D341Med (cell line): ENCODE measurements at places on chromosomes 13 and 19.
A peak's percentile ranks its signal among the peaks of the same experiment; 100 is the strongest.

- no peak for DNase-seq
Observed at GRCh38 chr13:21967871-21968270, 297.0 kb downstream of the FGF9 start.

GRCh38 chr19:49337267-49338022 lies 2.2 kb downstream of the CD37 start:
- peak; percentile 12 for DNase-seq

DNA sequence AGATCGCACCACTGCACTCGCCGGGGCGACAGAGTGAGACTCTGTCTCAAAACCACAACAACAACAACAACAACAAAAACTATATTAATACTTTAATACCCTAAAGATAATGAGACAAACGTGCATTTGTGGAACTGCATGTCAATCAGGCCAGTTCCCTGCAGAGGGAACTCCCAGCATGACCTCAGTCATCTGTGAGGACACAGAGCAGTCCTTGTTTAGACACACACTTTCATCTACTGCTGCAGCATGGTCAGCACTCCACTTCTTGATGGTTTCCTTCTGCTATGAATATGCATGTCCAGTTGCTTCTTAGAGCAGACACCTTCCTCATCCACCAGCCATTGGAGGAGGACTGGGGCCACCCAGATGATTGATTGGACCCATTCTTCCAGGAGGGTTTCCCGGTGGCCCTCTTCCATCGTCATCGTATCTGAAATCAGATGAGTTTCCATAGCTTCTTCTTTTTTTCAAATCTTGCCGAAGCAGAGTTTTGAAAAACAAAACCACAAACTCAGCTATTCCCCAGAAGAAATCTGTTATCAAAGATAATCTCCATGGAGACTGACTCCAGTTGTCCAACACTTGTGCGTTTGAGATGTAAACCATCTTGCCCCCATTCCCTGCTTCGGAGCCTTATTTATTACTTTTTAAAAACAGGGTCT lies 26.5 kb downstream of the ZNF607 start:
- DNase-seq: no peak

DNA sequence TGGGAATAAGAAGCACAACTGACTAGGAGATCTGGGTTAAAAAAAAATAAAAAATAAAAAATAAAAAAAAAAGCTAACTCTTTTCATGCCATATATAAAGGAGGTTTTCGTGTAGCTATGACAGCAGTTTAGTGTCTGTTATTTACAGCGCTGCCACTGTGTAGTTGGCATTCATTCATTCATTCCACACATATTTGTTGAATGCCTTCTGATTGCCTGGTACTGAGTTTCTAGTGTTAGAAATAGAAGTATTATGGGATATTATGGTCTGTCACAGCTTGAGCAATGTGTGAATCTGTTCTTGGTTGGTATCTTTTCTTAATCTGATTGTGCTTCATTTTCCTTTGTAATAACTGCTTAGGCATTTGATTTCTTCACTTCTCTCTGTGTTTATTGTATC lies 237.4 kb downstream of the NBEA start:
- no peak for DNase-seq

DNA sequence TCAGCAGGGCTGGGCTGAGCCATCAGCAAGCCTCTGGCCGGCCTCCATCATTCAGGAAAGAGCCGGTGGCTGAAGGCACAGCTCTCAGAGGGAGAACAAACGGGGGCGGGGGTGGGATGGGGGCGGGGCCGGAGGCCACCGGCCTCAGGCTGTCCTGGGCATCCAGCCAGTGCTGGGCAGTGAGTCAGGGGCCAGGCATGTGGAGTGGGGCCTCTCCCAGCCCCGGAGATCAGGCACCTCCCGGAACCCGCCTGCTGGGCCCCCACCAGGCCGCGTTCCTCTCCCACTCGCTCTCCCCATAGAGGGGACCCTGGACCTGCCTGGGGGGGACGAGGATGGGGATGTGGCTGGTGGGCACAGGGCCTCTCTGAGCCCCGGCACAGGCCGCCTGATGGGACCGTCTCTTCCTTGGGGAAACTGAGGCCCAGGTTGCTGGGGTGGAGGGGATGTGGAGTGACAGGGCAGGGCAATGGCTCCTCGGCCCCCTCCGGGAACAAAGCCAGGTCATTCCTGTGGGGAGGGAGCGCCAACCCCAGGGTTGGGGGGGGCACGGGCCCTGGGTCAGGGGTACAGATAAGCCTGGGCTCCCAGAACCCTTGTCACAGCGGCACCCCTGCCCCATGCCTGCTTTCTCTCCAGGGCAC lies 12.9 kb downstream of the SPC24 start:
- DNase-seq: no peak

GRCh38 chr13:46536341-46536740 lies 16.6 kb upstream of the LRCH1 start:
- DNase-seq: no peak

- no peak for DNase-seq
Observed at GRCh38 chr13:26442541-26442940, 114.9 kb upstream of the WASF3 start.

DNA sequence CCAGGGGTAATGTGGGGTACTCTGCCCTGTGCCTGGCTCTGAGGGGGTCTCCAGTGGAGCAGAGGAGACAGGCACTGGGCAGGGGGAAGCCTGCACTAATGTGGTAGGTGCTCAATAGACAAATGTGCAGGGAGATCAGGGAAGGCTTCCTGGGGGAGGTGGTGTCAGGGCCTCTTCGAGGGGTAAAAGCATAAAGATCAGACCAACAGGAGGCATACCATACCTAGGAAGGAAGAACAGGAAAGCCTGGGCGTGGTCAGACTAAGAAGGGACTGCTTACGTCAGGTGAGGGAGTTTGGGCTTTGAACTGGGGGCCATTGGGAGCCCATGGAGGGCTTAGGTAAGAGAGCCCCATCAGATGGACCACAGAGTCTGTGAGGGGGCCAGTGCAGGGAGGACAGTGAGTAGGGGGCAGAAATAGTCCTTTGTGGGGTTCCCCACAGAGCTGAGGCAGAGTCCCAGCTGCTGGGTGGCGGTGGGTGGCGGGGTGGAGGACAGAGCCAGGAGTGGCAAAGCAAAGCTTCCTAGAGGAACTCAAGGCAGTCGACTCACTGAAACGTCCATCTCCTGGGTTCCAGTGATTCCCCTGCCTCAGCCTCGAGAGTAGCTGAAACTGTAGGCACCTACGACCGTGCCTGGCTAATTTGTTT lies 8.8 kb downstream of the PRR36 start:
- DNase-seq: no peak

DNA sequence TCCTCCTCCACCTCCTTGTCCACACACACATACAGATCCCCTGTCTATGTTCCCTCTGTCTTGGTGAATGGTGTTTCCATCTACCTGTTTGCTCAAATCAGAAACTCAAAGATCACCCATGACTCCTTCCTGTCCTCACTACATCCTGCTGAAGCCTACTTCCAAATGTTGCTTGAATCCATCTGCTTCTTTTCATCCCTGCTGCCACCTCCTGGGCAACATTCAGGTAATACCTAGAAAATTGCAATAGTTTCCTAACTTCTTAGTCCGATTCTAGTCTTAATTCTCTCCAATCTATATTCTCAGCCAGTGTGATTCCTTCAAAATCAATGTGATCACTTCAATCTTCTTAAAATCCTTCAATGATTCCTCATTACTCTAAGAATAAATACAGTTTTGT lies 155.5 kb upstream of the STARD13 start:
- DNase-seq: peak; percentile 37

DNA sequence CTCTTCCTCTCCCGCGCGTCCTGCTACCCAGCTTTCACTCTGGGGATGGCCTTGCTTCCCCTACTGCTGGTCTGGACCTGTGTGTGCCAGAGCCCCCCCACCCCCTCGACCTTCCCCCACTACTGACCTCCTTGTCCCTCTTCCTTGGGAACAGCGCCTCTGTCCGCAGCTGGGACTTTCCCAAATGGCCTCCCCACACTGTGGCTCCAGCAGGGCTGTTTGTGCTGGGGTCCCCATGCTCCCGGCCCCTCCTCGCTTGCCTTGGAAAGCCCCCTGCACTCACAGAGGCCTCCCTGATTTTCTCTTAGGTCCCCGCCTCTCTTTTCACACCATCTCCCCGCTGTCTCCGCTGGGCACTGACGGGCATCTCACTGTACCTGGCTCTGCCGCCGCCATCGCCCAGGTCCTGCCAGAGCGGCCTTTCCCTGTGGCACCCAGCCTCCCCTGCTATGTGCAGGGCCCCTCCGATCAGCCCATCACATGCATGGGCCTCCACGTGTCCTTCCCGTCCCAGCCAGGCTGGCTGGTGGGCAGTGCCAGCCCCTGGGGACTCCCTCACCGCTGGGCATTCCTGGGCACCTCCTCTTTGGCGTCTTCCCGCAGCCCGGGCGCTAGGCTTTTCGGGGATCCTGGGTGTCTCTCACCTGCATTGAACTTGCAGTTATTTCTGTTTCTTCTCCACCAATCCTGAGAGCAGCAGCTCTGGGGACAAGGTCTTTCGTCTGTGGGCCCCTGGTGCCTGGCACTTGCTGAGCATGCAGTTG lies 118.7 kb downstream of the ATP11A start:
- DNase-seq: no peak

DNA sequence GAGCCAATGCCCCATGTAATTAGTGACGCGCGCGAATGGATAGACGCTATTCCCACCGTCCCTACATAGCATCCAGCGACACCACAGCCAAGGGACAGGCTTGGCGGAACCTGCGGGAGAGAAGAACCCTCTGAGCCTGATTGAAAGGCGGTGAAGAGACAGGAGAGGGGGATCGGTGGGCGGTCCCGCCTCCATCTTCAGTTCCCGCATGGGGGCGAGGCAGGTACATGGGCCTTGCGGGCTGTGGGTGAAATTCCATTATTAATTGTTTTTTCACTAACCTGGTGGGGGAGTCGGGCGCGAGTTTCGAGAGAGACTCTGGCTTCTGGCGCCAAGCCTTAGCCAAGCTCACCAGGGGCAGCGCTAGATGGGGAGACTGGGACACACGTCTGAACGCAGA lies 8.4 kb upstream of the TEX101 start:
- DNase-seq: no peak

DNA sequence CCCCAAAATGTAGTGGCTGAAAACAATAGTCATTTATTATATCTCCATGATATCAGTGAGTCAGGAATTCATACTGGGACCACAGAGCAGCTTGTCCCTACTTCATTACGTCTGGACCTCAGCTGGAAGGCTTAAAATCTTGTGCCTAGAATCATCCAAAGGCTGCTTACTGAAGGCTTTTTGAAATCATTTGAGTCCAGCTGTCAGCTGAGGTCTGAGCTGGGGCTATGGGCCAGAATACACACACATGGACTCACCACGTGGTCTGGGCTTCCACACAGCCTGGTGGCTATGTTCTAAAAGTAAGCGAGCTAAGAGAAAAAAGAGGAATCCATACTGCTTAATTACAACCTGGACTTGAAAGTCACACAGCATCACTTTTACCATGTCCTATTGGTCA lies 209.2 kb downstream of the KCTD12 start:
- DNase-seq: no peak

GRCh38 chr13:108426893-108427292 lies 157.4 kb downstream of the TNFSF13B start:
- no peak for DNase-seq

GRCh38 chr13:100440751-100441425 lies 147.7 kb downstream of the GGACT start:
- no peak for DNase-seq

DNA sequence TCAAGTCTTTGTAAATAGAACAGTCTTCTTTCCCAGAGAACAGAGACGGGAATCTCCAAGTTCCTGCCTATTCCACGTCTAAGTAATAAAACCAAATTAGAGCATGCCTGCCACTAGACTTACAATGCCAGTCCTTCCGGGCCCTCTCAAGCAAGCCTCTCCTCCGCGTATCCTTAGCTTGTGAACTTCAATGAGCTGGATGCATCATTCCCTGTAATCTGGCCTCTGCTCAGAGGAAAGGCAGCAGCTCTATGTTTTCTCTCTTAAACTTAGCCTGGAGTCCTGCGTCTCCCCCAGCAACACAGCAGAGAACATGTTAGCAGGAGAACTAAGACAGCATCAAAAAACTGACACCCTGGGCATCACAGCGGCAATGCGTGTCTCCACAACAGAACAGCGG lies 8.2 kb downstream of the NALCN start:
- DNase-seq: no peak

DNA sequence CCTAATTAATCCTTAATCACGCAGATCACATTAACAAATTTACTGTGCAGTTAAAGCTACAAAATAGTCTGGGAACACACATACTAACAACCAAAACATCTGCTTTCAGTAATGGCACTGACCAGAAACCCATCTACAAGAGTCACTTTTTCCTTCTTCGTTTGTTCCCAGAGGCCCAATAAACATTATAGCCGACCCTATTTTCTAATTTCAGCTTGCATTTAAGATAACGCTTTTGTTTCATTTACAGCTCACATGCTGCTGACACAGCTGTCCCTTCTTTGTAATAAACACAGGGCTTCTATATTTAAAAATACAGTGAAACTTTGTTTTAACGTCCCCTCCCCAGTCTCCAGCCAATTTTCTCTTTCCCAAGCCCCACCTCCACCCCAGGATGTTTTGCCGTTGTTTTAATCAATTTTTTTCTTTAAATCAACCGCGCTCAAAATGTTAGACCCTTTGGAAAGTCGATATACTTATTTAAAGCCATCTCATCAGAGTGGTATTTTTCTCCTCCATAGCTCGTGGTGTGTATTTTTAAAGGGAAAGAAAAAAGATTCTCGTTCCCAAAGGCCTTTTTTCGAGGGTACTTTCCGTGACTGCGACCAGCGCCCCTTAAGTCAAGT lies 1.7 kb upstream of the WBP4 start:
- peak; percentile 11 for DNase-seq

- DNase-seq: no peak
Observed at GRCh38 chr19:39599116-39599515, 3.2 kb upstream of the LGALS13 start.

DNA sequence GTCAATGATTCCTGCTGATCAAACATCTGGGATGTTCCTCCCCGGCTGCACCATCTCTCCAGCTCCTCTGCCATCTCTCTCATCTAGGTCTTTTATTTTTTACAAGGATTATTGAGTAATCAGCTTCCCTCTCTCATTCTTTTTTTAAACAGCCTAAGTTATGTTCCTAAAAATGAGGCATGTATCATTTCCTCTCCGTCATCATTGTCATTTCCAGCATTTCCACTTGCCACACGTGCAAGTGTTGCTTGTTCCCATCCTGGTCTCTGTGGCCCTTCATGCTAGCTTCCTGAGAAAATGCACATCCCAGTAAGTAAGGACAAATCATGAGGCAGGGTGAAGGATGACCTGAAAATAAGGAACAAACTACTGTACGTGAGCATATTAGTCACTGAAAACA lies 102.7 kb upstream of the POSTN start:
- DNase-seq: no peak

GRCh38 chr13:84553227-84553626 lies 671.0 kb upstream of the SLITRK1 start:
- DNase-seq: no peak

DNA sequence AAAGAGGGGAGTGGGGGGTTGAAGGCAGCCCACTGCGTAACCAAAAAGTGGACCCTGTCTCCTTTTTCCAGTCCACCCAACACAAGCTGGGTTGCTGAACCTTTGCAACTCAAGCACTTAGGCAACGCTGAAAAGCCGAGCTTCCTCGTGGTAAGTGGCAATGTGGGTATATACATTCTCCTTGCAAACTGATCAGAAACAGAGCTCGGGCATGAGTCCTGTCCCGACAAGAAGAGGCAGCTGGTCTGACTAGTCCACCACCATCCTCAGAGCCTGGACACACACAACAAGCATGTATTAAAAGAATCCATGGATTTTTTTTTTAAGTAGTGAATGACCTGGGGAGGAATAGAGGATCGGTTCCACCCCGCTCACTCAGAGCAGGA lies 240.6 kb upstream of the ZNF507 start:
- DNase-seq: no peak
